ENCODE measurements at places on chromosomes 1 and 21. TPM values are rescaled to one million over a fixed set of nuclear protein-coding genes. Genes with fewer than 3 reads are reported as not detected.
A peak's percentile ranks its signal among the peaks of the same experiment; 100 is the strongest.

Gene SLC5A9
- not detected for total RNA-seq

DNA sequence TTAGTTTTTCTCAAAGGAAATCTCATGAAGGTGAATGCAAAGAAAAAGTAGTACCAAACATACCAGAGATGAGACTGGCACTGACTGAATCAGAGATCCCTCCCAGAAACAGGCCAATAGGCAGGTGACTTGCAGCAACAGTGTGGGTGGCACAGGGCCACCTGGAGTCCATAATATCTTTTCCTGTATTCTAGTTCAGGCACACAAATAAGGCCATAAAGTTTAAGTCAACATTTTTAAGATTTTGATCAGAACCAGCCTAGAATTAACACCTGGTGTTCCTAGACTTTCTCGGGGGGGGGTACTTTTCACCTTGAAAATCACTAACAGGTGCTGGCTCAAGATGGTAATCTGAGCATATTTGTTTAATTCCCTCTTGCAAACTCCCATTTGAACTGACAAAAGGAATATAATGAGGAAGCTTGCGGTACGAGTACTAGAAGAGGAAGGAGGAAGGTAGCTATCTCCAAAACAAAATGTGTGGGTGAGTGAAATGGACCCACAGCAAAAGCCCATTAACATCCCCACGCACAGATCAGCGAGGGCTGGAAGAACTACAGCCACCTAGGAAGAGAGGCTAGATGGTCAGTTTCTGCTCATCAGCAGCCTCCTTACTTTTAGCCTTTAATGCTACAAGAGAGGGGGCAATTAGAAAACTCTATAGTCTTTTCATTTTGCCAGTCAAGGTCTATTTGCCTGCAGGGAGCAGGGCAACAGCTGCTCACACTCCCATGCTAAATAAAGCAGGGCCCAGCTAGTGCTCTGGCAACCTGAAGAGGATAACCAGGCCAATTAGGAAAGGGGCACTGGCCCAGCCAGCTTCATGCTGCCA lies 18.9 kb downstream of the SDE2 start:
- no peak for DNase-seq

GRCh38 chr21:18951271-18952038 lies 547.9 kb upstream of the TMPRSS15 start:
- peak; percentile 29 for DNase-seq

Gene CD1E
- not detected for total RNA-seq

DNA sequence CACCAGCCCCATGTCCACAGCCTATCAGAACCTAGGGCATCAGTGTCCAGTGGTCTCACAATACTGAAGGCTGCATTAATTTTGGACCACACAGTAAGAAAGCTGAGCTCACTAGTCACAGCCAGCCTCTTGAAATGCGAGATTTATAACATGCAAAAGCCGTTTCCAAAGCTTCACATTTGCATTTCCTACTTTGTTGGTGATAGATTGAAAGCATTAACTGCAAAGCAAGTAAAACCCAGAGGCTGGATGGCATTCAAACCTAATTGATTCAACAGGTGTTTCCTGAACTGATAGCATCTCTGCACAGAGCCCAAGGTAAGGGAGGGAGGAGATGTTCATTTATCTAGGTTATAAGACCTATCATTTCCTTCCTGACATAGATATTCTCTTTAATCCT lies 410.1 kb downstream of the OMA1 start:
- no peak for DNase-seq

Gene CYP4A11
- total RNA-seq: 0.71 TPM

DNA sequence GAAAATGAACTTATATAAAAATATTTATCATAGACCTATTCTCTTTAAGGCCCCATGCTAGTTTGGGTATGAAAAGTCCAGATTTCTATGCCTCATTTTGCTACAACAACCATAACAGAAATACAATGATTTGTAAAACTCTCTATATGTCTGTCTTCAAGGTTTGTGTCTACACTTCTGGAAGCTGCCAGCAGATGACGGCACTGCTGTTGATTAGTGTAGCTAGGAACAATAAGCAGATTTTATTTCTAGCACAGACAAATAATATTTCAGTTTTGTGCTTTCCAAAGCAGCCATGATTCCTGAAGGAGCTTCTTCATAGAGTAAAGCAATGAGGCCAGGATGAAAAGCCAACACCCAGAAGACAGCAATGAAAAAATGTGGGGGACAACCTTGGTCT lies 779.6 kb upstream of the ADGRL2 start:
- DNase-seq: no peak
